Stomach (tissue), 19 donors: ENCODE measurements at places on chromosomes 3 and 15. TPM values are rescaled to one million over a fixed set of nuclear protein-coding genes. Genes with fewer than 3 reads are reported as not detected.

DNA sequence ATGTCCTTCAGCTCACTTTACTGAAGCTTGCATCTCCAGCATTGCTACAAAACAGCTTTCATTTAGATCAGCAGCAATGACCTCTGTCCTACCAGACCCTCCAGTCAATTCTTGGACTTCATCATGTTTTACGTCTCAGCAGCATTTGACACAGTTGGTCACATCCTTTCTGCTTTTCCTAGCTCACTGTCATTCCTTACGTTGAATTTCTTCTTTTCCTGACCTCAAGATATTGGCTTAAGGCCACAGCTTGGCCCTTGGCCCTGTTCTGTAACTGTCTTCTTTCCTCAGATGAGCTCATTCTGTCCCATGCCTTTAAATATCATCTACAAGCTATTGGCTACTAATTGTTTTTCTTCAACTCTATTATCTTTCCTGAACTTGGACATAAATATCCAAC is 576.2 kb upstream of the KCNMB2 start:
- DNase-seq = no peak

The TRIM42 gene
- total RNA-seq = not detected

The PAQR5 gene
- 18.3 TPM for total RNA-seq

The LIPH gene
- total RNA-seq = 79.7 TPM

The BLOC1S6 gene
- 27.2 TPM for total RNA-seq

GRCh38 chr3:99852851-99853250 is 35.2 kb downstream of the CMSS1 start:
- no peak for DNase-seq
